WERI-Rb-1 (cell line): ENCODE measurements at places on chromosomes 4 and X.

- DNase-seq = peak; percentile 40
Observed at GRCh38 chr4:126604268-126604867, 1028.4 kb upstream of the INTU start.

GRCh38 chr4:47485047-47485692 lies at the start of gene ATP10D:
Gene ATP10D, plus strand, starts transcription at chr4:47485275. Its CDS starts 27,266 bp downstream, at chr4:47512541.
- DNase-seq = peak; percentile 92

GRCh38 chrX:18160369-18160768 lies 60.3 kb downstream of the BEND2 start:
- no peak for DNase-seq

GRCh38 chr4:23105759-23106370 lies 413.1 kb downstream of the GBA3 start:
- DNase-seq = no peak

GRCh38 chrX:150574559-150575418 lies 6.4 kb downstream of the MTM1 start:
- no peak for DNase-seq

DNA sequence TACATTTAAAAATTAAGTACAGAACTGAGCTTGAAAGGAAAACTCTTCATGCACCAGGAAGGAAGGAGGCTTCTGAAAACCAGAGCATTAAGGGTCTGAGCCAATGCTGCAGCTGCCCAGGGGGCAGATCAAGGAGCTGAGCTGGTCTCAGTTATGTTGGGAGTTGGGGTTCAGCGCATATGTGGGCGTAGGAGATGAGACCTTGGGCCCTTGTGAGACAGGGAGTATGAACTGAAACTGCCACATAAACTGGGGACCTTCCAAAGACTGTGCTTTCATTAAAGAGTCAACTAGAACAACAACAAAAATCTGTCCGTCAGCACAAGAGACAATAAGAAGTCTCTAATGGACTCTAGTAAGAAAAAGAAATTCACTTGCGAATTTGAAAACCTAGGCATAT lies 226.9 kb downstream of the STK32B start:
- no peak for DNase-seq

DNA sequence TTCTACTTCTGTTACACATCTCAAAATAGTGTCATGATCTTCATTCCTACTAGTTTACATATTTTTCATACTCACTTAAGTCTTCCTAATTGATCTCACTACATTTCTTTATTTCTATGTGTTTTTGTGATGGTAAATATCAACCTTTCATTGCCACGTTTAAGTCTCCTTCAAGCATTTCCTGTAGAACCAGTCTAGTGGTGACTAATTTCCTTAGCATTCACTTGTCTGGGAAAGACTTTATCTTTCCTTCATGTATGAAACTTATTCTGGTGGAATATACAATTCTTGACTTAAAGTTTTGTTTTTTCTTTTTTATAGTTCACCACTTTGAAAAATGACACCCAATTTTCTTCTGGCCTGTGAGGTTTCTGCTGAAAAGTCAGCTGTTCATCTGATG lies 181.4 kb upstream of the NEIL3 start:
- no peak for DNase-seq

DNA sequence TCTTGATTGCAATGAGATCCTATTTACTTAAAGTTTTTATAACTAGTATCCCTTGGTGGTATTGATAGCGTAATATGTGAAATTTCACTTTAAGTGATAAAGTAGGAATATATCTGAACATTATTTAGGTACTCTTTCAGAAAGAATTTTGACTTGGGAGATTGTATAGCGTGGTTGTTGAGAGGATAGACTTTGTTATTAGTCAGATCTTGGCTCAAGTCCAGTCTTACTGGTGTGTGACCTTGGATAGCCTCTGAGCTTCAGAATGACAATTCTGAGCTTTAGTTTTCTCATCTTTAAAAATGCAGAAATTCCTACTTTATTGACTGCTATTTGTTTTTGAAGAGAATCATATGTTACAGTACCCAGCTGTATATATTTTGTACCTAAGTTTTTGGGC lies 32.6 kb downstream of the DCK start:
- DNase-seq = no peak

GRCh38 chrX:38426785-38427184 lies 74.4 kb downstream of the OTC start:
- DNase-seq = no peak

DNA sequence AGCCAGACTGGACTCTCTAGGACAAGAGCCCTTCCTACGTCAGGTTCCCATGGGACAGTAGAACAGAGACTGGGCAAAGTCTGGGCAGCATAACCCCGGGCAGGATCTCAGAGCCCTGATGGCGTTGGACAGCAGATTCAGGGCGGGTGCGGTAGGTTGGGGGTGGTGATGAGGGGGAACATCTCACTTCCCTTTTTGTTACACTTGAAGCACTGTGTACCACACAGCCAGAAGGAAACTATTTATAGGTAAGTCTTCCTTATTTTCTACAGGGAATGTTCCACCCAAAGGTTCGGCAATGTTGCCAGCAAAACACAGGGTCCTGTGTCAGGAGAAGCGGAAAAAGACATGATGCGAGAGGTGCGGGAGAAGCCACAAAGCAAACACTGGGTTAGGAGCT lies 54.3 kb downstream of the TSC22D3 start:
- no peak for DNase-seq

- DNase-seq = no peak
Observed at GRCh38 chrX:139969286-139969685, 4.0 kb upstream of the CXorf66 start.

- no peak for DNase-seq
Observed at GRCh38 chrX:78708816-78709215, 38.7 kb upstream of the LPAR4 start.

GRCh38 chr4:84493092-84493850 lies 5.8 kb downstream of the NKX6-1 start:
- DNase-seq = peak; percentile 57

DNA sequence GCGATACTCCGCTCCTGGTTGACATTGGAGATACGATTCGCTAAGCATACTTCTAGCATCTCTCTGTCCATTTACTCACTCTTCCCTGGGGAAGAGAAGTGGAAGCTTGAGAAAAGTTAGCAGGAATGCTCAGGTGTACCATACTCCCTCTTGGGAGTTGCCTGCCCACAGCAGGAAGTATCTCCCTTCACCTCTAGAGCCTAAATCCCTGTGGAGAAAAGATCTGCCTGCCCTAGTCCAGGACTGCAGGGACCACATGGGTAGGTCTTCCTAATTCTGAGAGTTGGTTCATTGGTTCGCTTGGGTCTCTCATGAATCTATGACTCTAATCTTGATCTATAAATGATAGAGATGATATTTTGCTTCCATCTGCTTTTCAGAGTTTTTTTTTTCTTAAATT lies 26.3 kb upstream of the MAPK10 start:
- no peak for DNase-seq

GRCh38 chrX:42241421-42241820 lies 318.1 kb upstream of the CASK start:
- no peak for DNase-seq

- no peak for DNase-seq
Observed at GRCh38 chrX:149699761-149700160, 12.1 kb upstream of the MAGEA11 start.

DNA sequence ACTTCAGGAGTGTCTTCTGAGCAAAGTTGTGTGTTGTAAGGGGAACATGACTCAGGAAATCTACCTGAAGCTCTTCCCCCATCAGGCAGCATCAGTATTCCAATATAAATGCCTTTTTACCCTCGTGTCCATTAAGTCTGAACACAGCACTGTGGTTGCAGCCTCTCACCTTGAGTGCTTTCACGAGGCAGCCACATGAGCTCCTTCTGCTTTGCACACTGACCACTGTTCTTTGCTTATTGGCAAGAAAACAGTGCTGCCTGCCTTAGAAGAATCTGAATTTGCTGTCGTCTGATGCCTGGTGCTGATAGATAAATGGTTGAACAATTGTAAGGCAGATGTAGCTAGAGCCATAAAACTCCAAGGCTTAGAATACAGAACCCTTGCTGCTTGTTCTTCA lies 139.6 kb upstream of the WDR1 start:
- no peak for DNase-seq

DNA sequence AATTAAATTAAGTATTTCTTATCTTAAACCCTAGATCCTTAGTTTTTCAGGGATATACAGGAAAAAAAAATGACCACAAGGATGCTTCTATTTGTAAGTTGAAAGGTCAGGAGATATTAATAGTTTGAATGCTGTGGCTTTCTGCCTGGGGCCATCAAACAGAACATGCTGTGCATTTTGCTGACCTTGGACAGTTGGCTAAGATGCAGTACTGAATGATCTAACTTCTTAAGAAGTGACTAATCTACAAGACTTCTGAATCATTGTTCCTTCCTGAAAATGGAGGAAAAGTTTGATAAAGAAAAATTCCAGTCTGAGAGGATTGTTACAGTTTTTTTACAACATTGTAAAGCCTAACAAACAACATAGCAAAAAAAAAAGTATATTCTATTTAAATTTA lies 237.8 kb upstream of the JADE1 start:
- no peak for DNase-seq

DNA sequence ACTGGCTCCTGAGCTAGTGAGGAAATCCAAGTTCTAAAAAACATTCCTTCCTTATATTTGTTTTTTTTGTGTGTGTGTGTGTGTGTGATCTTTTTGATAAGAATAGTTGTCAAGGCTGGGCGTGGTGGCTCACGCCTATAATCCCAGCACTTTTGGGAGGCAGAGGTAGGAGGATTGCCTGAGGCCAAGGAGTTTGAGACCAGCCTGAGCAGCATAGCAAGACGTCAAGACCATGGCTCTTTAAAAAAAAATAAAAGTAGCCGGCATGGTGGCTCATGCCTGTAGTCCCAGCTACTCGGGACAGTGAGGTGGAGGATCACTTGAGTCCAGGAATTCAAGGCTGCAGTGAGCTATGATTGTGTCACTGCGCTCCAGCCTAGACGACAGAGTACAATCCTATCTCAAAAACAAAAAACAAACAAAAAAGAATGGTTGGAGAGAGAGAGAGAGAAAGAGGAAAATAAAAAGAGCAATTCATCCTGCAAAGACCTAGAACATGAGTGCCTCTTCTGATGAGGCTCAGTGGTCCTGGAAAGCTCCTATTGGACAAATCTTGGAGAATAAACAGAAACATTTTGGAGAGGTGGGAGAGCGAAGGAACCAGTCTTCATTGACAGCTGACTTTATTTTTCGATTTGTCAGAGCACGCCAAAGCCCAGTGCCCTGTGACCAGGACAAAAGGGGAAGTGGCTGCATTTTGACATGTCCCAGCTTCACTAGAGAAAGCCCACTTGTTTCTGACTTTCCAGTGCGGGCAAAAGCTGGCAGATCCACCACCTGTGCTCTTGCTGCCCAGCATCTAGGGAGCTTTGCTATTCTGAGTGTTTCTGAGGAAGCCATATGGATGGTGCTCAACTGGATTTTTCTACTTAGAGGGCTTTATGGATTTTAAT lies 244.7 kb downstream of the PALLD start:
- DNase-seq = no peak

DNA sequence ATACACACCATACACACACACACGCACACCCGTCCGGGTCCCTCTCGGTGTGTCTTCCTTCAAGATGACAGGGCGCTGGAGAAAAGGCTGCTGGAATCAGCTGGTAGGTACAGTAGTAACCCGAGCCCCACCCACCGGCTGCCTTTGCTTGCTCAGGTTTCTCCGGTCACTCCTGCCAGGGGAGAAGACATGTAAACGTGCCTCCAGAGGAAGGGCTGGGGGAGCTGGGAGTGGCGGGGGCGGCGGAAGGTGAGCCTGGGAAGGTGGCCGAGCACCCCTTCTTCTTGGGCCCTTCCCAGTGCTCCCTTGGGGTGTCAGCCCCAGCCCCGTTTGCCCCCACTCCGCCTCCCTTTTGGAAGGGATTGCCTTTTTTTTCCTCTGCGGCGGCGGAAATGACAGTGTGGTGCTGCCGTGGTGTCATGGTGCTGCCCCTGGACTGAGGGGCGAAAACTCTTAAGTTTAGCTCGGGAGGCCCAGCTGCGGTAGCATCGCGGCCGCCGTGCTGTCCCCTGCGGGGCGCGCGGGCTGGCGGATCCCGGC lies at the start of gene MID2:
TSS of gene MID2 (plus strand) at position 169 of the 540 bp plus-strand sequence. CDS start 561 bp downstream, outside the sequence.
- DNase-seq = peak; percentile 25

GRCh38 chr4:24979554-24979953 lies 51.2 kb downstream of the LGI2 start:
- DNase-seq = no peak

DNA sequence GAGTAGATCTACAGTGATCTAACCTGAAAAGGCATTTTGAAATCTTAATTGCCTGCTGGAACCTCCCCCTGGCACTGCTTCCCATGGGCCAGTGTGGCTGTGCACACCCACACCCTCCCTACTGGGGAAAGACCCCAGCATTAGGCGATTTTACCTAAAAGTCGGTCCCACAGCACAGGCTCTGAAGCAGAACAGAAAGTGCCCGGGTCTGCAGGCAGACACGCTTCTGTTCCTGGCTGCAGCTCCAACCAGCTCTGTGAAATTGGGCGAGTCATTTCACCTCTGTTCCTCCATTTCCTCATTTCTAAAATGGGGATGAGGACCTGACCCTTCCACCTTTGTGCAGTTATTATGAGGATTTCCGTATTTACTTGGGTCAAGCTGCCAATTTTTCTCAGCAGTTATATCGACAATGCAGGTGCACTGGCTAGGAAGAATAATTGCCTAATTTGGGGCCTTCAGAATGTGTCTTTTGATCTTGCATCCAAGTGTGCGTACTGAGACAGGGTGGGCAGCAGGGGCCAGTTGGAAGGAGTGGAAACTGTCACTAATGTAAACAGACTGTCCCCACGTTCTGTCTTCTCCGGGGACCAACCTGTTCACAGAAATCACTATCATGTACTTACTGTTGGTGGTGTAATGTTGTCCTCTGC lies 7.1 kb downstream of the KLF3 start:
- no peak for DNase-seq

DNA sequence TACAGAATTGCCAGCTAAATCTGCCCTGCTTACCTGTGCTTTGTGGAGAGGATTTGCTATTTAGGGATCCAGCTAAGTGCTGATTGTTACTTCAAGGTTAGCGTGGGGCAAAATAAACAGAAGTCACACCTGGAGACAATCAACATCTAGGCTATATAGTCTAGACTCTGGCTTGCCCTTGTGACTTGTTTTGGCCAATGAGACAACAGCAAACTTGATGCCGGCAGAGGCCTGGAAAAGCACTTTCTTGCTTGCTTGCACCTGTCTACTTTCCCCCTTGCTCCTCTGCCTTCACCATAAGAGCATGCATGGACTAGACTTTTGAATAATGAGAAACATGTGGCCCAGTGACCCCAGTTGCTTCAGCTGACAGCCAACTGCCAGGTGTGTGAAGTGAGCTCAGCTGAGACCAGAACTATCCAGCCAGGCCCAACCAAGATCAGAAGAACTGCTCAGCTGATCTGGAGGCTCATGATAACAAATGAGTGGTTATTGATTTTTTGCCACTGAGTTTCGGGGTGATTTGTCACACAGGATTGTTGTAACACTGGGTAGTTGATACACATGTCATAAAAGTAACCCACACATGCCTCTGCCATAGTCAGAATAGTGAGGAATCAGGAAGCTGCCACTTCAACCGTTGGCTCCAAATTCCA lies 164.4 kb downstream of the RBMX2 start:
- DNase-seq = no peak

- no peak for DNase-seq
Observed at GRCh38 chrX:139889760-139890159, 43.1 kb downstream of the ATP11C start.

GRCh38 chrX:134990475-134990800 lies 353 bp upstream of the SMIM10 start:
- DNase-seq = no peak

GRCh38 chr4:98620087-98620784 lies 38.2 kb downstream of the TSPAN5 start:
- DNase-seq = no peak
